Keratinocyte (primary cell): ENCODE measurements at places on chromosomes 6 and 20.

GRCh38 chr20:47346172-47346571 is 10.3 kb downstream of the ZMYND8 start:
- DNase-seq: no peak
- H3K27ac ChIP-seq: no peak overlapping the region
- H3K4me1 ChIP-seq: peaks cover 32% of the 10 kb centered on the region
- no peaks in the 10 kb centered on the region for H3K27me3 ChIP-seq
- peaks cover 12% of the 10 kb centered on the region for H3K36me3 ChIP-seq

DNA sequence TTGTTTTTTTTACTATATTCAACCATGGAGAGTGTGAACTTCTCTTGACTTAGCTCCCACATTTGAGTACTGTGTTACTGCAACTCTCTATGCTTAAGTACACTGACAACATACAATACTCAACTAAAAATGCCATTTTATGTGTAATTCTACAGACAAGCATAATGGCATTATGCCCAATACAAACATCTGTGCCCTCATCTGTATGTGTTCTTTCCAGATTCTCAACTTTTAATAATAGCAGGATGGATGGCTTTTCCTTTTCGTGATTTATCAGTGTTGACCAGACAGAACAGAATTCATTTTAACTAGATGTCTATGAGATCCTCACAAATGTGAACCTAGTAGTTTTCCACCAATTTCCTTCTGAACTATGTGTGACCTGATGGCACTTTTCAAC is 84.2 kb upstream of the MARCKS start:
- H3K27me3 ChIP-seq: no peaks in the 10 kb centered on the region
- no peak overlapping the region for H3K4me3 ChIP-seq
- no peaks in the 10 kb centered on the region for H3K36me3 ChIP-seq
- DNase-seq: no peak

- no peak for DNase-seq
- no peaks in the 10 kb centered on the region for H3K27me3 ChIP-seq
- H3K27ac ChIP-seq: no peak overlapping the region
- no peaks in the 10 kb centered on the region for H3K36me3 ChIP-seq
These were observed 20.0 kb downstream of the MAPK13 start for GRCh38 chr6:36150283-36150682.

GRCh38 chr20:17298751-17299150 is 71.9 kb downstream of the PCSK2 start:
- H3K4me1 ChIP-seq: no peaks in the 10 kb centered on the region
- H3K4me3 ChIP-seq: no peak overlapping the region
- DNase-seq: no peak
- no peak overlapping the region for H3K27ac ChIP-seq
- no peaks in the 10 kb centered on the region for H3K36me3 ChIP-seq

DNA sequence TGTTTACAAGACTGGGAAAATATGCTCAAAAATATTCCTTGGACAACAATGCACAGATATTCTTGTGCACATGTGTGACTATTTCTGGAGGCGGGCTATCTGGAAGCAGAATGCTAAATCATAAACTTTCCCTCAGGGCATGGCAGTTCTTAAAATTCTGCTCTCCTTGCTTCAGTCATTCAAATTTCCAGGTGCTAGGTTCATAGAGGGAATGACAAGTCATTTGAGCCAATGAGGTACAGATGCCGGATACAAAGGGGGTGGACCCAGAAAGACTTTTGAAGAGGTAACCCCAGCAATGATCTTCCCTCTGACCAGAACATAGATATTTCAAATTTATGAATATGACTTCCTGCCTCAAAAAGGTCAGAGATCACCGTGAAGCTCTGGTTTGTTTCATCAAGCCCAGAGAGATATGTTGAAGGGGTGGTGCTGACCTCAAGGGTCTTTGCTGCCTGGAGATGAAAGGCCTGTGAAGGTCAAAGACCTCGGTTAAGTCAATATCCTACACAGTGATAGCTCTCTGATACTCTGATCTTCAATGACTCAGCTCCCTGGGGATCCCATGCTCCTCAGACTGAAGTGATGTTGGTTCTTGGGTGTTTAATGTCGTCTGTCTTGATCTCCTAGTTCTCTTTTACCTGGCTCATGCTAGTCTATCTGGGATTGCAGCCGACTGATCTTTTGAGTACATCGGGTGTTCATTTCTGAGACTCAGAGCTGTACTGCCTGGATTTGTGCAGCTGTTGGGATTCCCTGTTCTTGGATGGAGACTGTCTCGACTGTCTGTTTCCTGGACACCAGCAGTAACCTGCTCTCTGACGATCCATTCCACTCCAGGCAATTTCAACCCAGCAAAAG is 47.5 kb upstream of the TSHZ2 start:
- H3K36me3 ChIP-seq: no peaks in the 10 kb centered on the region
- no peak overlapping the region for H3K27ac ChIP-seq

- no peak overlapping the region for H3K4me3 ChIP-seq
- no peak for DNase-seq
- no peaks in the 10 kb centered on the region for H3K27me3 ChIP-seq
- H3K4me1 ChIP-seq: no peaks in the 10 kb centered on the region
These were observed 223.4 kb upstream of the TAB2 start for GRCh38 chr6:149094156-149094555.

GRCh38 chr6:21654361-21654760 is 60.8 kb downstream of the SOX4 start:
- H3K27ac ChIP-seq: no peak overlapping the region
- no peak for DNase-seq
- H3K4me1 ChIP-seq: peaks cover 2% of the 10 kb centered on the region

GRCh38 chr6:133972388-133972787 is 19.4 kb downstream of the TBPL1 start:
- H3K36me3 ChIP-seq: no peaks in the 10 kb centered on the region
- no peak overlapping the region for H3K4me3 ChIP-seq
- H3K4me1 ChIP-seq: peaks cover 6% of the 10 kb centered on the region
- H3K27ac ChIP-seq: no peak overlapping the region

DNA sequence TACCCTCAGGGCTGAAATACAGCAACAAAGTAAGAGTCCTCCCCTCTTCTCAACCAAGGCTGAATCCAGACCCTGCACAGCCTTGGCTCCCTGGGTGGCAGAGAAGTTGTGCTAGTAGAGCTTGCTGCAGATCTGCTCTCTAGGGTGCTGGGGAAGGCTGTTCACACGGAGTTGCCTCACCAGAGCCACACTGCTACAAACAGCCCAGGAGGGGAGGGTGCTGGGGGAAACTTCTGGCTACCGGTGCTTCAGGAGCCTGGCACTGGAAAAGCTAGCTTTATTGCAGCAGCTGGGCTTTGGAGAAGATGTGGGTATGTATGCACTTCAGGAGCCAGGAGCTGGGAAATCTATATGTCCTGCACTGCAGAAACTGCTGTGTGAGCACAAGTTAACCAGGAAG is 37.6 kb upstream of the SUPT3H start:
- H3K27ac ChIP-seq: no peak overlapping the region
- no peak for DNase-seq
- H3K36me3 ChIP-seq: no peaks in the 10 kb centered on the region
- no peak overlapping the region for H3K4me3 ChIP-seq
- peaks cover 15% of the 10 kb centered on the region for H3K4me1 ChIP-seq

GRCh38 chr6:68497927-68498326 is 137.2 kb upstream of the ADGRB3 start:
- H3K4me3 ChIP-seq: no peak overlapping the region
- no peaks in the 10 kb centered on the region for H3K4me1 ChIP-seq
- no peaks in the 10 kb centered on the region for H3K36me3 ChIP-seq
